Activated CD4-positive, alpha-beta T cell treated with anti-CD3 and anti-CD28 coated beads for 24 hours (primary cell): ENCODE measurements at places on chromosomes 11 and 22.

- DNase-seq = no peak
Observed at GRCh38 chr11:45368697-45369096, 82.6 kb upstream of the SYT13 start.

DNA sequence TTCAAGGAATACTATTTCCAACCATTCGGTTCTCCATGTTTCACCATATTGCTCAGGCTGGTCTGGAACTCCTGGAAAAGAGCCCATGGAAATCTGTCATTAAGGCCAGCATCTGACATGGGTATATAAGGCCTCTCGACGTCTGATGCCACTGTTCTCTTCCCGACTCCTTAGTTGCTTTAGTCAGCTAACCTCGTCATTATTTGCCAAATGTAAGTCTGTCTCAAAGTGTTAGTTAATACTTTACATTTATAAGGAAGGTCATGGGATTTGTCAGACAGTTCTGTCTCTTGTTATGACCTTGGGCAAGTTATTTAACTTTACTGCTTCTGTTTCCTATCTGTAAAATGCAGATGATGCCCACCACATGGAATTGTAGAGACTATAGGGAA lies 1.6 kb downstream of the MRPL48 start:
- no peak for DNase-seq

- DNase-seq = no peak
Observed at GRCh38 chr11:66077927-66078326, 7.9 kb downstream of the PACS1 start.

- DNase-seq = no peak
Observed at GRCh38 chr11:63831326-63831725, 7.6 kb upstream of the MARK2 start.

GRCh38 chr11:116379185-116379828 lies 393.5 kb downstream of the BUD13 start:
- no peak for DNase-seq

DNA sequence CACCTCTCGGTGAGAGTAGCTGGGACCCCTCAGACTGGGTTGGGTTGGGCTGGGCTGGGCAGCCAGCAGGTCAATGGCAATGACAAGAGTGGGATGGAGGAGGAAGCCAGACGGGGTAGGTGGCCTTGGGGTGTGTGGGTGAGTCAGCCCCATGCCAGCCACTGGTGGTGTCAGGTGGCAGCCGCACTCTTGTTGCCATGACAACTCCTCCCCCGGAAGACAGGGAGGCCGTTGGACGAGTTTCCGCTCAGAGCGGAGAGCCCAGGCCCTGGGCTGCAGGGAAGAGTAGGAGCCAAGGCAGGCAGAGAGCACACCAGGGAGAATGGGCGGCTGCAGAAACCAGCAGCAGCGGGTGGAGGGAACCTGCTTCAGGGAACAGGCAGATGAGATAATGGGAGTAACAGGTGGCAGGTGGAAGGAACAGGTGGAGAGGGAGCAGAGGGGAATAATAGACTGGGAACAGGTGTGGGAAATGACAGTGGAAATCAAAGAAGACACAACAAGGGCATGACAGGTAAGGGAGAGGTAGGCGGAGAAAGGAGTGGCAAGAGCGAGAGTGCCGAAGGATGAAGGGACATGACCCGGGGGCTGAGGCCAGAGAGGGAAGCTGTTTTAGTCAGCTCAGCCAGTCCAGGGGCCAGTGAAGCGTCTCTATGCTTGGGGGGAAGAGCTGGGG lies 8.7 kb downstream of the SPTBN2 start:
- peak; percentile 31 for DNase-seq

GRCh38 chr11:43557553-43558110 lies 122.9 kb upstream of the HSD17B12 start:
- DNase-seq = no peak

GRCh38 chr11:12190511-12190910 lies 80.1 kb downstream of the MICAL2 start:
- DNase-seq = no peak

DNA sequence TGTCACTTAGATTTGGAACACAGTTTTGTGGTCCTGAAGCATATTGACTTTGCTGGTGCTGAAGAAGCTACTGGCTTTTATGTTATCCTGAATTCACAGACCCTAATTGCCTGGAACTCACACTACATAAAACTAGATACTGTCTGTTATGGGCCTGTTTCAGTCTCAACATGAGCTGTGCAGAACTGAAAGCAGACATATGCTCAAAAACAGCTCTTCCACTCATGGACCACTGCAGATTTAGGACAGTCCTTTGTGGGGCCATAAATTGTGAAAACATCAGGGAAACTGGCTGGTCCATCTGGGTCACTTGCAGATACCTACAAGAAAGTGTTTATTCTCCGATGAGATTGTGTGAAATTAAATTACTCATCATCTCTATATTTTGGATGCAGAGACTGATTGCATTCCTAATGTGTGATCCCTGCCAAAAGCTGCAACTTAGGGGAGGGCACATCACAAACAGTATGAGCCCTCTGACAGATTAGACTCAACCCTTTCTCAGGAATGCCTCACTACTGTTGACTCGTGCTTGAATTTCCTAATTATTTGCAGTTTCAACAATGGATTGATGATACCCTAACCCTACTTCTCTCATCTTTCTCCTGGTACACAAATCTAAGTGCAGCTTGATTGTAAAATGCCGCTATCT lies 10.2 kb upstream of the CLNS1A start:
- DNase-seq = no peak

- no peak for DNase-seq
Observed at GRCh38 chr11:33564856-33565453, 135.7 kb downstream of the C11orf91 start.

- DNase-seq = no peak
Observed at GRCh38 chr11:98060759-98061158, 960.0 kb upstream of the CNTN5 start.

DNA sequence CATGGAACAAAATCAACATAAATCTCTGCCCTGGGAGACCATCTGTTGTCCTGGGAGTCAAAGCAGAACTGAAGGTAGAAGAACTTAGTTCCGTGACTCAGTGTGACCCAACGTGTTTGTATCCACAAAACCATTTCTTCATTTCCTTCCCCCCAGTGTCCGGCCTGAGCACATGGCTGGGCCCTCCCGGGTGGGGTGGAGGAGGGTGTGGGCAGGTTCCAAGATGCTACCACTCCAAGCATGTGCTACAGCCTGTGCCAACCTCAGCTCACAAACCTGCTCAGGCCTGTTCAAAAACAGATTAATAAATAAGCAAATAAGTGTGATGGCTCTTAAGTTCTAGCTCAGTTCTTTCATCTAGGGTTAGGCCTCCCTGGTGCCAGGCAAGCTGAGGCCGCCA lies 55.3 kb downstream of the SHANK2 start:
- DNase-seq = no peak

GRCh38 chr11:115871161-115871760 lies 367.0 kb upstream of the CADM1 start:
- no peak for DNase-seq

- DNase-seq = no peak
Observed at GRCh38 chr11:17778956-17779860, 44.6 kb downstream of the KCNC1 start.

DNA sequence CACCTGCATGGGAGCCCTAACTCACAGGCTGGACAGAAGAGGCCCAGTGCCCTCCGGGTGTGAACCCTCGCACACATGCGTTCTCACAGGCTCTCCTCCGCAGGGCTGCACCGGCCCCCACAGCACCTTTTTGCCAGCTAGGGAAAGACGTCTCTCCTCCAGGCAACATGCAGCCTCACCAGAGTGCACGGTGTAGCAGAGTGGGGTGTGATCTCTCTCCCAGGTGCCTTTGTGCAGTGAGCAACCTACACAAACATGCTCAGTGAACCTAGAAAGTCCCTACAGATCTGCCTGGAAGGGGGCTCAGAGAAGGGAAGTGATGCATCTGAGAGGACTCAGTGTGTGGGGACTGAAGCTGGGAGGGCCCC lies 3.7 kb upstream of the CARNS1 start:
- no peak for DNase-seq

DNA sequence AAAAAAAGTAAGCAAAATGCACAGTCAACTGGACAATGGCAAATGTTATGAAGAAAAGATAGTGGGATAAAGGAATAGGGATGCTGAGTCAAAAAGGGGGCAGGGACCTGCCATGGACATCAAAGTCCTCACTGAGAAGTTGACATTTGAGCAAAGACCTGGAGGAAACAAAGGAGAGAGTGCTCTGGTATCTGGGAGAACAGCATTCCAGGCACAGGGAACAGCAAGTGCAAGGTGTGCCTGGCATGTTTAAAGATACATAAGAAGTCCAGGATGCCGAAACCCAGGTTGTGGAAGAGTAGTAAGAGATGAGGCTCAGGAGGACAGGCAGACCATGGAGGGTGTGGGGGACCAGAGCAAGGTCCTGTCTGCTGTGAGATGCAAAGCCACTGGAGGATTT lies 123.3 kb downstream of the RRAS2 start:
- DNase-seq = no peak

GRCh38 chr22:50085211-50085972 lies at the start of gene MLC1:
Gene MLC1, minus strand, starts transcription at chr22:50085426. Its CDS starts 524 bp downstream, at chr22:50084902.
- DNase-seq = no peak

- no peak for DNase-seq
Observed at GRCh38 chr11:27933992-27934829, 173.7 kb downstream of the KIF18A start.

- DNase-seq = no peak
Observed at GRCh38 chr11:114846416-114846791, 168.1 kb downstream of the NXPE2 start.

DNA sequence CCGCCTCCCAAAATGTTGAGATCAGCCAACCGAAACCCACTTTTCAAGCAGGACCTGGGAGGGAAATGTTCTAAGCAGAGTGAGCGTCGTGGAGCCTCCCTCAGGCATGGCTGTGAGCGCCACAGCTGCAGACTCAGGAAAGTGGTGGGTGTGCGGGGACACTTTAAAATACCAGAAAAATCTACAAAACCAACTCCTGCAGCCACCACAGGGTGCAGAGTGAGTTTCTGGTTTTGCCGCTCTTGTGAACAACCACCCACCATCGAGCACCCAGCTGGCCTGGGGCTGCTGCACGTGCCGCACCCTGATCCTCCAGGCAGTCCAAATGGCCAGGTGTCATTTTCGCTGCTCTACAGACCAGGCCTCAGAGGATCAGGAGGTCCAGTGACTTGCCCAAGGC lies 46.9 kb downstream of the CELSR1 start:
- DNase-seq = no peak

DNA sequence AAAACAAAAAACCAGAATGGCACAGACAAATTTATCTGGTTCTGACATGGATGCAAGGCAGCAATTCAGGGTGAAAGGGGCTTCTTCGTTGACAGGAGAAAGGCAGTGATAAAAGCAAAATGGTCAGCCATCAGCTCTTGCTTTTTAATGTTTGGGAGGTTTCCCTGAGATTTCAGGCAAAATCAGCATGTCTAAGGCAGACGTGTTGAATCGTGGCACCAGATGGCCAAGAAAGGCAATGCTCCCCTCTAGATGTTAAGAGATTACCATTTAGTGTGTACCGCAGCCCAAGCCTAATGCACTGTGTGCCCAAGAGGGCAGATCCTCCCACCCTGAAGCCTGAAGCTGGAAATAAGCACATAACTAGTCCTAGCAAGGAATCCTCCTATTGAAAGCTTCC lies 88.8 kb upstream of the GALNT18 start:
- DNase-seq = no peak

GRCh38 chr11:63834535-63835157 lies 4.3 kb upstream of the MARK2 start:
- DNase-seq = no peak

GRCh38 chr11:3959015-3959902 lies 103.8 kb downstream of the STIM1 start:
- DNase-seq = no peak

DNA sequence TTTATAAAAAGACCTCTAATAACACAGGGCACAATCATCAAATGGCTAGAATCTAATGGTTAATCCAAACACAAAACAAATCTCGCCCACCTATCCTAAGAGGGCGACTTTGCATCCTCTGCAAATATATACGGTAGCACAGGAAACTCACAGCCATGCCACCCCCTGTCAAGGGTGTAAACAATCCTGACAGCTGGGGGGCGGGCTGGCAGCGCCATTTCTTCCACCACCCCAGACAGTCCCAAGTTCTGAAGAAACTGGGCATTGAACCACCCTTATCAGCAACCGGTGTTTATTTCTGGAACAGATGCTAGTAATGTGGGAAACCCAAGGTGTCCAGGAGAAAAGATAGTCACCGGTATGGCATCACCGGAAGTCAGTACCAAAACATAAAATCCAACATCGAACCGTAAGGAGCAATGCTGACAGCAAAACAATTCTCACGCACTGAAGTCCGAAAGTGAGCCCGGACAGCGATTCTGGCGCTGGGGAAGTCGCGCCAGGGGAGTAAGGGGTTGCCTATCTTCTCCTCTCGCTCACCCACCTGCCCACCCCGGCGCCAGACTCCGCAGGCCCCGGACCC lies 825 bp downstream of the FBXO3 start:
- no peak for DNase-seq

DNA sequence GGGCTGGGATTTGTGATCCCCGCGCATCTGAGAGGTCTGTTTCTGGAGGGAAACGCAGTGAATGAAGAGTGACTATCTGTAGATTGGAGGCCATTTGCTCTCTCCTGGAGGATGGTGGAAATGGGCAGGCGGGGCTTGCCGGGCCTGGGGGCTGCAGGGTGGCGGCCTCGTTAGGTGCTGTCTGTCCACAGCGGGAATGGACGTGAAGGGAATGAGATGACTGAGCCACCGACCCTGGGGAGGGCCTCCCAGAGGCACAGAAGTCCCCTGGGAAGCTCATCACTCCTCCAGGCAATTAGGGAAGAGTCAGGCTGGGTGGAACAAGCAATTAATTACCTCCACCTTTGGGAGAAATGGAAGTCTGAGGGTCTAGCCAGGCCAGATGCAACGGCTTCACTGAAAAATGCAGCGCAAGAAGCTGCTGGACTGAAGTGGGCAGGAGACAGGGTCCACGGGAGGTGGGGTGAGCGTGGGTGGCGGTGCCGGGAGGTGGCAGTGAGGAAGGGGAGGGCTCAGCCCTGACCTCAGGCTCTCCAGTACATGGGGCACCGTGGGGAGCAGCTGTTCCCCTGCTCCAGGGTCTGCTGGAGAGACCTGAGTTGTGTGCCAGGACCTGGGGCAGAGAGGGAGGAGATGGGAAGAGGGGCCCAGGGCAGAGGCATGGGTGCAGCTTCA lies 524.5 kb downstream of the BRD1 start:
- DNase-seq = no peak

DNA sequence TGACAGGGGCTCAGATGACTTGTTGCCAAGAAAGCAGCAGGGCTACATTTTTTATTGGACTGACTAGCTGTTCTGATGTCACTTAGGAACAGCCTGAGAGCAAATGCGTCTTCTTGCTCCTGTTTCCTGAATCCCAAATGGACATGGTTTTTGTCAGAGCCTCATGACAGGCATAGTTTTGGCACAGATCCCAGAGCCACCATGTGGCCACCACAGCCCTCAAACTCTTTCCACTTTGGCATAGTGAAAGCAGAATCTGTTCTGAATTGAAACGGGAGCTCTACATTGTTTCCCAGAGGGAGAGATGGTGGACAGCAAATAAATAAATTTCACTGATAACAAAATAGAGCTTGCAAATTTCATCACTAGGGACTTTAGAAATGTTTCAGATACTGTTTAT lies 222.2 kb downstream of the C11orf87 start:
- DNase-seq = no peak
